ENCODE measurements at places on chromosomes 2 and 18.

GRCh38 chr2:9108210-9108967 is 98.2 kb upstream of the ASAP2 start:
- no peak for DNase-seq

GRCh38 chr2:134575888-134576287 is 142.9 kb downstream of the TMEM163 start:
- DNase-seq = no peak

- no peak for DNase-seq
Measured at GRCh38 chr18:14093307-14093915, 38.8 kb downstream of the ZNF519 start.

DNA sequence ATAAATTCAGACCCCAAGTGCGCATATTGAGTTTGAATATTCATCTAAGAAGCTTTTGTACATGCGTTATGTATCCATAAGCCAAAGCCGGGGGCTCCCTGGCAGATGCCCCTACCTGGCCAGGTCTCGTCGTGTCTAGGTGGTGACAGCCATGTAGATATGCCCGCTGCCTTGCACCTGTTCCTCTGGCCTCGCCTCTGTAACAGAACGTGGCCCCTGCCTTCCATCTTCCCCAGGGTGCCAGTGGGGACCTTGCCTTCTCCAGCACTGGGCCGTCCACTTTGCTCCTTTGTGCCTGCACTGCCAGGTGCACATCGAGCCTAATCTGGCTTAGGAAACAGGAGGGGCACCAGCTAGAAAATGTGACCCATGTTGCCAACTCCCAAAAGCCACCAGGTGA is 198.2 kb downstream of the AGAP1 start:
- DNase-seq = no peak

GRCh38 chr18:29681578-29681977 is 1361.0 kb downstream of the DSC3 start:
- no peak for DNase-seq

DNA sequence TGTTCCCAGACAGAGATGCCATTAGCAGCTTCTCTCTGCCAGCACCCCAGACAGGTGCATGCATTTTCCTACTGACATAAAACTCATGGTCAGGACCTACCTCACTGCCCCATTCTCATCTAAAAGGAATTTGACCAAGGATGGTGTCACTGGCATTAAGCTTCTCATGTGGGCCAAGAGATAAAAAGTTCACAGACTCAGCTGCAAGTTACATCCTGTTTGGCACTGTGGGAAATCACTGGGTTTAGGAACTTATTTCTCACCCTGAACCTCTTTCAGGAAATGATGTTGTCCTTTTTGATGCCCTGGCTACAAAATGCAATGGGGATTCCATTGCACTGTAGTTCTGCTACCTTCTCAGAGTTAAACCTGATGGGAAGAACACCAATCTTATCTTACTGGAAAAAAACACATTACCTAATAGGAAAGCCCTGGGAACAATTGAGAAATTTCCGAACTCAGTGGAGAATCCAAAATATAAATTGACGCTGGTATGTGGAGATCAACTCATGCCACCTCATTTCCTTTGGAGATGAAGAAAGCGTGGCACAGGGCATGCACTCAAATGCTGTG is 252.1 kb upstream of the COPS8 start:
- DNase-seq = no peak

GRCh38 chr2:172038121-172038520 is 38.4 kb downstream of the METAP1D start:
- DNase-seq = no peak

DNA sequence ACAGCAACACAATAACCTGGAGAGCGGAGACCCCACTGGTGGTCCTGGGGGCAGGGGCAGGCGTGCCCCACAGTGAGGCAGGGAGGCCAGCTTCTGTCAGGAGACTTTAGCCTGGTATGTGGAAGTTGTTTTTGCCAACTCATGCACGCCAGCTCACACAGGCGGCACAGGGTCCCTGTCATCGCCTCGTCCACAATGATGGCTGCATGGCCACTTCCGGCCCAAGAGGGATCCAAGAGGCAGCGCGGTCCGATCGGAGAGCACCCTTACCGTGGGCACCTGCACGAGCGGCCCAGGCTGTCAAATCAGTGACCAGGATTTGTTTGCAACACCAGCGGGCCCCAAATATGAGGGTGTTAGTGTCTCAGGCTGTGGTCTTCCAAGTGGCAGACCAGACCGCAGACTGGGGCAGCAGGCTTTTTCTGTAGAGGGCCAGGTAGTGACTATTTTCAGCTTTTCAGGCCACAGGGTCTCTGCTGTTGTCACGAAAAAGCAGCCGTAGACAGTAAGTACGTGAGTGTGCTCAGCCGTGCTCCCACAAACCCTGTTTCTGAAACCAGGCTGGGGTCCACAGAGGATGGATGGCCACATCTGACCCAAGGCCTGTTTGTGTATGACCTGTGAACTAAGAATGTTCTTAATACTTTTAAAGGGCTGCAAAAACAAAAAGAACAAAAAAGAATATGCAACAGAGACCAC is 21.2 kb downstream of the SNED1 start:
- no peak for DNase-seq

- DNase-seq = no peak
Measured at GRCh38 chr18:39313992-39314391, 1748.4 kb upstream of the CELF4 start.

- DNase-seq = no peak
Measured at GRCh38 chr2:150449856-150450255, 37.6 kb downstream of the RND3 start.

GRCh38 chr2:27875089-27875881 is 14.9 kb downstream of the RBKS start:
- DNase-seq = no peak
